HFFc6 (cell line): ENCODE measurements at places on chromosomes 12 and 14. TPM values are rescaled to one million over a fixed set of nuclear protein-coding genes. Genes with fewer than 3 reads are reported as not detected.

Gene PTPRB
- 2.7 to 3.2 TPM (median 3.1 TPM) in 3 replicates for total RNA-seq

- no peaks in the 10 kb centered on the region; the same call in none of the 2 replicates for H3K27me3 ChIP-seq
- peak overlapping the region; percentile 93 for H3K27ac ChIP-seq
- no peaks in the 10 kb centered on the region for H3K36me3 ChIP-seq
- H3K4me1 ChIP-seq, result peaks cover 44% of the 10 kb centered on the region
- peak; percentile 91 for DNase-seq
- H3K4me3 ChIP-seq, result peak overlapping the region; percentile 38
These were observed 20.0 kb downstream of the NFKBIA start for GRCh38 chr14:35384455-35385041.

- DNase-seq, result no peak
- H3K27me3 ChIP-seq, result peaks cover 4% of the 10 kb centered on the region
- peaks cover 29% of the 10 kb centered on the region for H3K4me1 ChIP-seq
- no peak overlapping the region for H3K27ac ChIP-seq
- H3K36me3 ChIP-seq, result peaks cover 41% of the 10 kb centered on the region
- H3K4me3 ChIP-seq, result no peak overlapping the region
These were observed 104.0 kb downstream of the NCOR2 start for GRCh38 chr12:124463341-124463921.

GRCh38 chr12:52383331-52383730 is 2.1 kb downstream of the KRT84 start:
- DNase-seq, result no peak
- no peaks in the 10 kb centered on the region for H3K4me1 ChIP-seq
- no peak overlapping the region for H3K4me3 ChIP-seq
- peaks cover 31% of the 10 kb centered on the region for H3K27me3 ChIP-seq
- no peaks in the 10 kb centered on the region for H3K36me3 ChIP-seq

DNA sequence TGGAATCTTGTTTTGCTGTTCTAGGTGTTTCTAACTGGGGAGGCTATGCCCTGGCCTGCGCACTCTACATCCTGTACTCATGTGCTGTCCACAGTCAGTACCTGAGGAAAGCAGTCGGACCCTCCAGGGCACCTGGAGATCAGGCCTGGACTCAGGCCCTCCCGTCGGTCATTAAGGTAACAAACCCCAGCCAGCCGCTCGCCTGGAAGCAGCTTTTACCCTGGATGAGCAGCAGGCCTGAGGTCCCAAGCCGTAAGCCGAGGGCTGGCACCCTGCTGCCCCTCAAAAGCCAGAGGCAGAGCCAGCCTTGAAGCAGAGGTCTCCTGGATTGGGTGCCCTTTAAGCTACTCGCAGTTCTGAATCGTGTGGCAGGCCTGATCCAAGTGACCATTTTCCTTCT is 29.1 kb downstream of the GPR68 start:
- H3K4me3 ChIP-seq, result no peak overlapping the region
- DNase-seq, result no peak
- peaks cover 9% of the 10 kb centered on the region; the same call in 1 of the 2 replicates for H3K36me3 ChIP-seq
- no peak overlapping the region for H3K27ac ChIP-seq
- H3K4me1 ChIP-seq, result no peaks in the 10 kb centered on the region
- peaks cover 2% of the 10 kb centered on the region; the same call in 1 of the 2 replicates for H3K27me3 ChIP-seq
